ENCODE measurements at places on chromosomes 7 and 10. TPM values are rescaled to one million over a fixed set of nuclear protein-coding genes. Genes with fewer than 3 reads are reported as not detected.

DNA sequence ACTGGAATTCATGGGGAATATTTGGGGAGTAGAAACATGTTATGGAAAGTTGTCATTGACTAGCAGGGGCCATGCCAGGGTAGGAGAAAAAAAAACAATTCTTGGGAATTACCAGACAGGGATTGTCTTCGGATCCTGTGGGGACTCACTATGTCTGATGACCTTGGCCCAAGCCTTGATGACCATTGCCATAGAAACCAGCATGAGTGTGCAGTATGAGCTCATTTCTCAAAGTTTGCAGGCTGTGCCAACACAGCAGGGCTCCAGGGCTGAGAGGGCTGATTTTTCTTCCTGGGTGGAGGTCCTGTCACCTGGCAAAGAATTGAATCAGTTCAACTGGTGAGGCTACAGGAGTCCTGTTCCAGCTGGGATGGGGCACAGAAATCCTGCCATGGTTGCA, 198.3 kb downstream of the ADRA2A start:
- no peak for DNase-seq

GRCh38 chr10:117731121-117731791, 188.7 kb downstream of the EMX2 start:
- no peak for DNase-seq

- no peak for DNase-seq
These were observed 1.8 kb downstream of the ADARB2 start for GRCh38 chr10:1735562-1735961.

DNA sequence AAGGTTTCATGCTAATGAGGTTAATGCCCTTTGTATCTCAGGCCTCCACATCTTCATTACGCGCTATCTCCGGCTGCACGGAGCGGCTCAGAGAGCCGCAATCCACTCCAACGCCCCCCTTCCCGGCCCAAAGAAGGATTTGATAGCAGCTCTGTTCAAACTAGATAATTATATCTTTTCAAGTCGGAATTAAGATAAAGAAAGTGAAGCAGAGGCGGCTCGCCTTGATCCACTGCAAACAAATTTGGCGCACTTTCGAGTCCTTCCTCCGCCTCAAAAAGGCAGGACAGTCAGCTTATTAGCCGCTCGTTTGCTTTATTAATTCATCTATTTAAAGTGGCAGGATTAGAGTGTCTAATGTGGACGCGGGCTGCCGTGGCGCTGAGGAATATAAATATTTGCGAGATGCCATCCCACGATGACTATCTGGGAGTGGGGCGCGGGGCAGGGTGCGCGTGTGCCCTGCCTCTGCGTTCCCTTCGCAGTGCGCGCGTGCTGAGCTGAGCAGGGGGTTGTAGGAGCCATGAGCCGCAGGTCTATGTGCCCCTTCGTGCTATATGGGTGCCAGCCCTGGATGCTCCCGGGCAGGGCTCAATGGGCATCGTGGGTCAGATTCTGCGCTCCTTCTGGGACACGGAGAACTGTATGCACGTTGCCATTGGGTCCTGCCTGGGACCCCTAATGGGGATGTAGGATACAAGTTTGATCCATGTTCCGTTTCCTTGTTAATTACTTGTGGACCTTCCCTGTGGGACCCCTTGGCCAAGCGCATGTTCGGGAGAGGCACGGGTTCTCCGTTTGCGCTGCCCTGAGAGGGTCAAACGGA, 9.0 kb downstream of the EMX2 start:
- no peak for DNase-seq

DNA sequence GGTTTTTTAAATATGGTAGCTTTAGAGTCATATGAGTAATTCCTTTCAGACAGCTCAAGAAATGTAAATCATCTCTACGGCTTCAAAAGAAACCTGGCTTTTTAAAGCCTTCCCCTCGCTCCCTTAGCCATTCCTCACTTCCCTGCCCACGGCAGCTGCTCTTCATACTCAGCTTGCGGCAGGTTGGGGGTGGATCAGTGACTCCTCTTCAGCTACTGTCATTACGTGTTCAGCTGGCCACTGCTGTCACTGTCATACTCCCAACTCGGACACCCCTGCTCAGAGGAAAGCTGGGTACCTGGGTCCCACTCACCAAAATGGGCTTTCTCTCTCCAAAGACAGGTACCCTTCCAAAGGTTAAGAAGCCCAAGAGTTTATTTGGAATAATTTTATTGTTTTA, 6.6 kb downstream of the YWHAG start:
- no peak for DNase-seq

GRCh38 chr10:90885176-90885575, 13.4 kb downstream of the RPP30 start:
- DNase-seq: no peak

DNA sequence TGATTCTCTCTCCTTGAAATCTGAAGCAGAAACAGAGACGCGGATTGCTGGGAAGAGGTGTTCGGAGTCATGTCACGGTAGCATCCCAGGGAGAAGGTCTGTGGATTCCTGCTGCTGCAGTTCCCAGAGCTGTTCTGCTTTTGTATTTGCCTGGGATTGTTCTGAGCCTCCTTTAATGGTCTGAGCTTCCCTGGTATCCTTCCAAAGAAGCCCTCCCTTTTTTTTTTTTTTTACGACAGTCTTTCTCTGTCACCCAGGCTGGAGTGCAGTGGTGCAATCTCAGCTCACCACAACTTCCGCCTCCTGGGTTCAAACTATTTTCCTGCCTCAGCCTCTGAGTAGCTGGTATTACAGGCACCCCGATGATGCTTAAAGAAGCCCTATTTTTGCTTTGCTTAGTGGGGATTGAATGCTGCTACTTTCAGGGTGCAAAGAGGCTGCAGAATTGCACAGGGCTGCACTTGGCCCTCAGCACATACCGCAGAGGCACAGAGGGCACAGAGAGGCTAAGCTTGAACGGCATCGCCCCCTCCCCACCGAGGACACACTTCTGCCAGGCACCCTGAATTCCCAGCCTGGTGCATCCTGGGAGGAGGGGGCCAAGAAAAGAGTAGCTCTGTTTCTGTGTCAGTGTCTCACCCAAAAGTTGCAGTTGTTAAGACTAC, 208.6 kb upstream of the GALNT17 start:
- no peak for DNase-seq

DNA sequence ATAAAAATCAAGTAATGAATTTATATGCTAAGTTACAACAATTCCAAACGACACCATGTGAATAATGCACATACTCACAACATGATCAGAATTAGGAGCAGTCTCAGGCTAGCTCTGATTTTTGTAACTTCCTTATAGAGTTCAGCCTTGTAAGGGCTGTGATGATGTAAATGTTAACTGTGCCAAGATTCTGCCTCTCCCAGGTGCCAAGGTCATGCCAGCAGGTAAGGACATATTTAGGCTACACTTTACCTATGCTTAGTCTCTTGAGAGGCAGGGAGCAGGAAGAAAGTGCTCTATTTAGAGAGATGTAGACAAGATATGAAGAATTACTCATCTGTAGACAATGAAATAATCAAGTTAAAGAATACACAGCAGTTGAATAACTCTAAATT, 53.6 kb upstream of the AGR3 start:
- DNase-seq: no peak

DNA sequence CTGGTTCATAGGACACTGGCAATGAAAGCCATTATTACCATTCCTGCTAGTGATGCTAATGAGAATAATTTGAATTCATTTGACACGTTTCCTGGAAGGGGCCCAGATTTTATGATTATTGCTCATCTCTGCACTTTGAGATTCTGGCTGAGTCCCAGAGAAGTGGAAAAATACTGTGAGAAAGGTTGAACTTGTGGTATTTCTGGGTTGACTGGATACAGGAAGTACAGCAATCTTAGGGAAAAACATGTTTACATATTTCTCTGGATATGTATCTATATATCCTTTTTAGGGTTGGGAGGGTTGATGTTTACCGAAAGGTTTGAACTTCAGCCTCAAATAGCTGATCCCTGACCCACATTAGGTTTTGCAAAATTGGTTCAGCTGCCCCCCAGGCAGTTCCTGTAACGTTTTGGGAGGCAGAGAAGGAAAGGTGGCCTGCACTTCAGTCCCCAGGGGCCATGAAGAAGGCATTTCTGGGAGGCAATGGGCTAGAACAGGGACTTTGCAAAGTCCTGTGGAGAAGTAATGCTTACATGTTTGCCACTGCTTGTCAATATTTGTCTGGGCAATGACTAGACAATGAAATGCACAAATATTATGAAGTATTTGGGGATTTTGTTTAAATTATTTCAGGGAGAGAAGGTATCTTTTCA, 253.7 kb upstream of the PITRM1 start:
- no peak for DNase-seq

DNA sequence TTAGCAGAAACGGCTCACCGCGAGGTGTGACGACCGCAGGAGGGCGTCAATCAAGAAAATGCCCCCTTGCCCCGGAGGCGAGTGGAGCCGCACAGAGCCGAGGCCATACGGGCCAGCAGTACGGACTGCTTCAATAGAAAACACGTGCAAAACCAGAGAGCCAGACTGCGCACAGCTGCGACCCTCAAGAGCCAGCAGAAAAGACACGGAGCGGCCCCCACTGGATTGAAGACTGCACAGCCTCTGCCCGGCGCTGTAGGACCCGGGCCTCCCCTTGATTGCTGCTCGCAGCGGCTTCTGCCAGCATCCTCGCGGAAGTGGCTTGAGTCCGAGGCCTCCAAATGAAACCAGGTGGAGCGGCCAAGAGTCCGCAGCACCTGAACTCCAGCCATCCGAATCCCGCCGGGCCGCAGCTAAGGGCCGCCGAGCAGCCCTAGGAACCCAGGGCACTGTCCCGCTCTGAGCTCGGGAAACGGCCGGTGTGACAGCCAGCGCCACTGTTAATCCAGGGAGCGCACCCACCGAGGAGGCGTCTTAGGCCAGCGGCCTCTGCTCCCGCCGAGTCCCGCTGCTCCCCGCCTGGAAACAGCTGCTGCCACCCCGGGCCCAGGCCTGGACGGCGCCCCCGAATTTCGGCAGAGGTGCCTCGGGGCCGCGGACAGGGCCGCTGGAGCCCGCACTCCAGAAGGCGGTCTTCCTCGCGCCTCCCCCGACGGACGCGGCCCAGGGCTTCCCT, 660 bp upstream of the HHEX start:
- DNase-seq: peak; percentile 45

DNA sequence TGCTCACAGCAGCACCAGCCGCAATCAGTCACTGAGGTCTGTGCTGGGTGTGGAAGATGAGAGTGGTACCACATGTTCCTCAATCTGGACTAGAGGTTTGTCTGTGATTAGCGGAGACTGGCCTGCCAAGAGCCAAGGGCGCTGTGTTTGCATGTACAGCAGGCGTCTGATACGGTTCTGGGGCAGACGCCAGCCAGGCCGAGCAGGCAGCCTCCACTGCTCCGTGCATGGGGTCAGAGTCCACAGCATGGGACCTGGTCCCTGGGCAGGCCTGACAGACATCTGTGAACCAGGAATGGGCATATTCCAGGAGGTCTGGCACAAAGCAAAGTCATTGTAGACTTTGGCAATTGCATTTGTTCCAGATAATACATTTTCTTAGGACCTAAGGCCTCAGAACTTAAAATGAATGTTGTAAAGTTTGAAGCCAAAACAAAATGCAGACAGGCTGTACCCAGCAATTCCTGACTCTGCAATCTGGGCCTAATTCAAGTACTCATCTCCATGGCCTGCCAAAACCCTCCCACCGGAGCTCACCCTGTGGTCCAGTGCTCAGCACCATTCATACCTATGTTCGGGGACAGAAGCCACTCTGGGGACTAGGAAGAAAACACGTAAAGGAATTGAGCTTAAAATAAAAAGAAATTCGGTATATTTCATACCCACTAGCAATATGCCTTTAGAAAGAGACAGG, 50.0 kb upstream of the FAM20C start:
- no peak for DNase-seq

GRCh38 chr7:81161451-81162075, 242.7 kb upstream of the SEMA3C start:
- DNase-seq: no peak

- DNase-seq: peak; percentile 51
These were observed 619 bp upstream of the HOXA6 start for GRCh38 chr7:27148031-27148755.

- no peak for DNase-seq
These were observed 207.2 kb downstream of the SKAP2 start for GRCh38 chr7:26657206-26657641.

DNA sequence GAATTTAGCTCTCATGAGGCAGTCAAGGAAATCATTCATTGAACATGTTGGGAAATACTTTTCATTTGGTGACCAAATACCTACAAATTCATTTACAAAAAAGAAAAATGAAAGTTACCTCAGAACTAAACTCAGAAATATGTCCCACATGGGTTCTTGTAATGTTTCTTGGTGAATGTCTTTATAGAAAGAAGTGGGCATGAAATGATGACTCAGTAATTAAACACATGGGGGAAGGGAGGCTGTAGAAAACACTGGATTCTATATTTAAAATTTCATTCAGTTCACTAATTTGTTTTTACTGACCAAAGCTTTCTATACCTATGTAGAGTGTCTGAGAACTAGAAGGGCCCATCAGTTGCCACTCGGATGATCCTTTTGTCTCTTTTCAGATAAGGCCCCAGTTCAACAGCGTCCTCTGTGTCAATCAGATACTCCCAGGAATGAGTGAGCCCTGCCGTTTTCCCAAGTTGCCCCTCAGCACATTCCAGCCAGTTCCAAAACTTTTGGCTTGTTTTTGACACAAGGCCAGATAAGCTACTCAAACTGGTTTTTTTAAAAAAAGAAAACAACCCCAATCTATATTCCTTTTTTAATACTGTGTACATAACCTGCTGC, 49.3 kb upstream of the AGBL3 start:
- no peak for DNase-seq

GRCh38 chr10:119686465-119687191, 35.4 kb downstream of the BAG3 start:
- peak; percentile 81 for DNase-seq

The UMAD1 gene
- total RNA-seq: 7.5 TPM

The SPAM1 gene
- total RNA-seq: not detected

The CALML5 gene
- total RNA-seq: not detected

The CFAP70 gene
- 5.2 TPM for total RNA-seq

The VAX1 gene
- total RNA-seq: not detected

The PLAC9 gene
- total RNA-seq: 25.1 TPM

The SPDYE8 gene
- not detected for total RNA-seq

The PON3 gene
- not detected for total RNA-seq

The ADAM22 gene
- total RNA-seq: 6.3 TPM

The PDK4 gene
- 1.1 TPM for total RNA-seq

Data from mesothelial cell of epicardium (in vitro differentiated cells).